ENCODE measurements at places on chromosomes 4 and X.

- DNase-seq, result no peak
Observed at GRCh38 chrX:140744085-140744484, 34.5 kb downstream of the LINC00632 start.

DNA sequence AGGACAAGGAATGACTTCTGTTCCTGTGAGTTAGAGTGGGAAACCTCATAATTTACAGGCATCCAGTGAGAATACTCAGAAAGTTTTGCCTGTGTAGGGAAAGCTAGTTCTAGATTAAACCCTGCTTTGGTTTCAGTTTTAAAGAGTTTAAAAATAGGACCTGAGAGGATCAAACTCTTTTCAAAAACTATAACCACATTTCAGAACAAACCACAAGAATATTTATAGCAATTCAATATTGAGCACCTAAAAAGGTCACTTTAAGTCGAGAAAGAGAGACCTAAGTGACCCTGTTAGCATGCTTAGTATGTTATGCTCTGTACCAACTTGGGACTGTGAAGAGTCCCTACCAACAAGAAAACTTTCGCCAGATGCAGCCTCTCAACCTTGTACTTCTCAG is 17.4 kb upstream of the PWWP3B start:
- DNase-seq, result no peak

- no peak for DNase-seq
Observed at GRCh38 chr4:10173754-10174749, 57.5 kb upstream of the WDR1 start.

DNA sequence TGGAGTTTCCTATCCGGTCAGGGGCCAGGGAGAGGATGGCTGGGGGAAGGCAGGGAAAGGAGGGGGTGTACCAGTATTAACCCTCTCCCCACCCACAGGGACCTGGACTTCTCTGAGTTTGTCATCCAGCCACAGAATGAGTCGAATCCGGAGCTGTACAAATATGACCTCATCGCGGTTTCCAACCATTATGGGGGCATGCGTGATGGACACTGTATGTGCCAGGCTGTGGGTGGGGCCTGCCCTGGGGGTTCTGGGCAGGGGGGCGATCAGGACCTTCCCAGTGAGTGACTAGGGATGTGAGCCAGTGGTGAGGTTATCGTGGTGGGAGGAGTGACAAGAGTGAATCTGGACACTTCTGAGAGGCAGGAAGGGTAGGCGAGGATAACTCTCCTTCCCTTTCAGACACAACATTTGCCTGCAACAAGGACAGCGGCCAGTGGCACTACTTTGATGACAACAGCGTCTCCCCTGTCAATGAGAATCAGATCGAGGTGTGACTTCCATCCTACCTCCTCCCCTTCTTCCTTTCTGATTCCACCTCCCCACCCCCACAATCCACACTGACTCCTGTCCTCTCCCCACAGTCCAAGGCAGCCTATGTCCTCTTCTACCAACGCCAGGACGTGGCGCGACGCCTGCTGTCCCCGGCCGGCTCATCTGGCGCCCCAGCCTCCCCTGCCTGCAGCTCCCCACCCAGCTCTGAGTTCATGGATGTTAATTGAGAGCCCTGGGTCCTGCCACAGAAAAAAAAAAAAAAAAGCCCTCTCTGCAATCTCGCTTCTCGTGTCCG is 14.6 kb downstream of the USP11 start:
- no peak for DNase-seq

- no peak for DNase-seq
Observed at GRCh38 chr4:83282049-83282535, 2.5 kb downstream of the COQ2 start.

- peak; percentile 16 for DNase-seq
Observed at GRCh38 chrX:51496501-51497291, at the start of gene NUDT11. TSS of gene NUDT11 (minus strand) at chrX:51496592. CDS start at chrX:51496444, 148 bp downstream.

- DNase-seq, result no peak
Observed at GRCh38 chrX:66625525-66625924, 13.4 kb downstream of the EDA2R start.

- DNase-seq, result no peak
Observed at GRCh38 chrX:37879692-37880091, 32.3 kb upstream of the DYNLT3 start.

Data from hypothalamus (tissue), 51 donors.